Foreskin melanocyte (primary cell): ENCODE measurements at places on chromosomes 7 and 10.

GRCh38 chr7:81416659-81417058, 353.2 kb downstream of the HGF start:
- no peak for DNase-seq

- no peak for DNase-seq
Measured at GRCh38 chr7:24899161-24899560, 80.8 kb downstream of the OSBPL3 start.

DNA sequence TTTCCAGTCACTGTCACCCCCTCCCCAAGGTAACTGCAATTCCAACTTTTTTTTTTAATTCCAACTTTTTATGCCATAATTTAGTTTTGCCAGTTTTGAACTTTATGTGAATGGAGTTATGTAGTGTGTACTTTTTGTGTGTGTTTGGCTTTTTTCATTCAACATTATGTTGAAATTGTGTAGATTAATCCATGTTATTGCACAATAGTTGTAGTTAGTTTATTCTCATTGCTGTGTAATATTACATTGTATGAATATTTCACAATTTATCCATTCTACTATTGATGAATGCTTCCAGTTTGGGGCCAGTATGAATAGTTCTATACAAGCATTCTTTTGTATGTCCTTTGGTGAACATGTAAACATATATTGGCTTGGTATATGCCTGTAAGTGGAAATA, 32.5 kb downstream of the MXI1 start:
- DNase-seq: no peak

DNA sequence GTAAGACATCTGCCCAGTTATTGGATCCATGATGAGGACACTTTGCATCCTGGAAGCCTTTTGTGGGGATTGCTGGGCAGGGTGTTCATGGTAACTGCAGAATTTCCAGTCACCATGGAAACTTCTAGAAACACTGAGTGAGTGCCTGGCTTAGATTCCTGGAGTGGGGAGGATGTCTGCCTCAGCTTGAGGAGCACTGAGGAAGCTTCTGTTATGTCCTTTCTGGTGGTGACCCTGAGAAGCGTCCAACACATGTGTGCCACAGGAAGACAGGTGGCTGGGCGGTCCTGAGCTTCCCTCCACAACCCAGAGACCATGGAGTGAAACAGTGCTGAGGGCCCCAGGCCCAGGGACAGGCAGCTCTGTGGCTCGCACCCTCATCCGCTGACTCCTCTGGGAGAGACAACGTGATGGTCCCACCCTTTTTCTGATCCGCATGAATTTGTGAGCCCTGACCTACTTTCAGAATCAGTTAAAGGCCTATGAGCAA, 191.8 kb upstream of the CXCL12 start:
- DNase-seq: no peak

DNA sequence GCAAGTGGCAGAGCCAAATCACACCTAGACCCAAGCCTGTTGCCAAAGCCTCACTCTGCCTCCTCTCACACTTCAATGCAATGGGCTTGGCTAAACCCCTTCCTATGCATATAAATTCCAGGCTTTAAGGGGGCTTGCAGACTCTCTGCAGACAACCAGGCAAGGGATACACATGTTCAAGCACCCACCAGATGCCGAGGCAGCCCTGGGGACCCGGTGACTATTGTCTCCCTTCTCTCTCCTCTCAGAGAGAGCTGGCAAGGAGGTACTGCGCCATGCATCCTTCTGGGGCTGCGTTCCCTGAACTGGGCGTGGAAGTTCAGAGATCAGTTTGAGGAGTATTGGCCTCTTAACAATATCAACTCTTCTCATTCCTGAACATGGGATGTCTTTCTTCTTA, 131.2 kb downstream of the ARHGAP22 start:
- DNase-seq: no peak

DNA sequence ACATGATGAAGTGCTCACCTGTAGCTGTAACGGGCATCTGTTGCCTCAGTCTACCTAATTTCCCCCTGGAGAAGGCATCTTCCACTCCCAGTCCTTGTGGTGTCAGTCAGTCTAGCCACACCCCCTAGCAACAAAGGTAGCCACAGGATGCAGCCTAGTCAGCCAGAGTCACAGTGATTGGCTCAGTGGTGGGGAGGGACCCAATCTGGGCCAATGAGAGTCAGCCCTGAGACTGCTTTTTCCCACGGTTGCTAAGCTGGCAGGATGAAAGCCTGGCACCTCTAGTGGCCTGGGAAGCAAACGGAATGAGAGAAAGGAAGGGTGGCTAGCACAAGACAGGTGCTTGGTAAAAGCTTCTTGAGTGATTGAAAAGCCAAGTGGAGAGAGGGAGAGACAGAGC, 118.6 kb downstream of the SH3PXD2A start:
- DNase-seq: no peak

DNA sequence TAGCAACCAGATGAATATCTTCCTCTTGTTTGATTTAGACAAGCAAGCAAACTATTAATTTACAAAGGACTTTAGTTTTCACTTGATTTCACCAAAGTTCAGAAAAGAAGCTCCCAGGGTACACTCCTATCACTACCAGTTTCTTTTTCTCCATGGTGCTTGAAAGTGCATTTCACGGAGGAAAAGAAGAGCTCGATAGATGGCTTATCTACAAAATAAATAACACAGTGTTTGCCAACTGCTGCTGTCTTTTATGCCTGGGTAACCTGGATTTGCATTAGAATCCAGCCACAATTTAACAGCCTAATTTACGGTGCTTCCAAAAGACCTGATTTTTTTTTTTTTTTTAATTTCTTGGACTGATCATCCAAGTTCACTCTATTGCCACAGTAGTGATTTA, 275.7 kb downstream of the GPR37 start:
- no peak for DNase-seq

- no peak for DNase-seq
Measured at GRCh38 chr7:88310956-88311674, 4.4 kb upstream of the STEAP4 start.
